ENCODE measurements at places on chromosomes 3 and 15. TPM values are rescaled to one million over a fixed set of nuclear protein-coding genes. Genes with fewer than 3 reads are reported as not detected.

GRCh38 chr3:10373686-10374261 is 52.9 kb upstream of the SEC13 start:
- peak; percentile 52 for DNase-seq

- DNase-seq, result peak; percentile 71
Observed at GRCh38 chr3:120908030-120908794, at the start of gene STXBP5L. Gene STXBP5L (plus strand): TSS chr3:120908205. CDS start chr3:120909579, 1,374 bp downstream.

The ZNF774 gene
- 0.07 TPM for total RNA-seq

GRCh38 chr3:21542656-21543379 is 208.2 kb downstream of the ZNF385D start:
- no peak for DNase-seq

The CYP1A2 gene
- 0.23 TPM for total RNA-seq

The LRRC2 gene
- 0.10 TPM for total RNA-seq

DNA sequence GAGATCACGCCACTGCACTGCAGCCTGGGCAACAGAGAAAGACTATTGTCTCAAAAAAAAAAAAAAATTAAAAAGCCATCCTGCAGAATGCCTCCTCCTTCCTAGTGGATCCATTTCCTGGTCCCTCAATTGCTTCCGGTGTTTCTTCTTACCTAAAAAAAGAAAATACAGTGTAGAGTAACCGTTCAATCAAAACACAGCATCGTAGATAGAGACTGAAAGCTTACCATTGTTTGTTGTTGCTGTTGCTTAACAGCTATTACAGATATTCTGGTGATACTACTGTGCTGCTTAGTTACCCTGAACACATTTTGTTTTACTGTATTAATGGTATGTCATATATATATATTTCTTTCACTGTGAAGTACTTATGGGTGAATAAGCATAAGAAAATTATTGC is 105.5 kb upstream of the LRRFIP2 start:
- no peak for DNase-seq

DNA sequence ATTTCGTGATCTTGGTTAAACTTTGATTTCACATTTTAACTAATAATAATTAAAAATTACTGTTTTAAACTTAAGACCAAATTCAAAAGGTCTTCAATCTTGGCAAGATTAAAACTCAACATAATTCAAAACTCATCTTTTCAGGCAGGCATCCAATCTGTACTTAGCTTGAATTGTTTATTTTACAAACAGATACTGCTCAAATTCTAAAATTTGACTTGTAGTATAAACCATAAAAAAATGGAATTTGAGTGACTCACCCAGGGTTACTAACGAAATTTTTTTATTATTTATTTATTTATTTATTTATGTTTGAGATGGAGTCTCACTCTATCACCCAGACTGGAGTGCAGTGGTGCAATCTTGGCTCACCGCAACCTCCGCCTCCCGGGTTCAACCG is 64.4 kb downstream of the GAP43 start:
- no peak for DNase-seq

DNA sequence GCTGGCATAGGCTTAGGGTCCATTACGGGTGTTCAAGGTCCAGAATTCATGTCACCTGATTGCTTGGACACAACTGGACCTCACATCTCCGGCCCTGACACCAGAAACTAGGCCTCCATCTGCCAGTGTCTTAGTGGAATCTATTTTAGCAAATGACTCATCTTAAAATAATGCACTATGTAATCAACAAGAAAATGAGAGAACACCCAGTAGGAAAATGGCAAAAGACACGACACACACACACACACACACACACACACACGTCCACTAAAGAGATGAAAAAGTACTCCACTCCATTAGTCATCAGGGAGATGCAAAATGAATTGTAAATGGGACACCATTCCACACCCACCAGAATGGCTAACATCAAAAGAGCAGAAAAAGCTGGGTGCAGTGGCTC is 11.2 kb downstream of the APBA2 start:
- peak; percentile 54 for DNase-seq

- no peak for DNase-seq
Observed at GRCh38 chr3:157154563-157155330, 5.2 kb downstream of the CCNL1 start.

The HEXA gene
- 153 TPM for total RNA-seq

DNA sequence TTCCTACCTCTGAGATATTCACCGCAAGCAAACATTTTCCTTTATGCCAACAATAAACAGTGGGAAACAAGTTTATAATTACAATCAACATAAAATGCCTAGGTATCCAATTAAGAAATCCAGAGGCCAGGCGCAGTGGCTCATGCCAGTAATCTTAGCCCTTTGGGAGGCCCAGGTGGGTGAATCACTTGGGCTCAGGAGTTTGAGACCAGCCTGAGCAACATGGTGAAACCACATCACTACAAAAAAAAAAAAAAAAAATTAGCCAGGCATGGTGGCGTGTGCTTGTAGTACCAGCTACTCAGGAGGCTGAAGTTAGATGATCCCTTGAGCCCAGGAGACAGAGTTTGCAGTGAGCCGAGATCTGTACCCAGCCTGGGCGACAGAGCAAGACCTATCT is 17.3 kb downstream of the TBC1D2B start:
- no peak for DNase-seq

DNA sequence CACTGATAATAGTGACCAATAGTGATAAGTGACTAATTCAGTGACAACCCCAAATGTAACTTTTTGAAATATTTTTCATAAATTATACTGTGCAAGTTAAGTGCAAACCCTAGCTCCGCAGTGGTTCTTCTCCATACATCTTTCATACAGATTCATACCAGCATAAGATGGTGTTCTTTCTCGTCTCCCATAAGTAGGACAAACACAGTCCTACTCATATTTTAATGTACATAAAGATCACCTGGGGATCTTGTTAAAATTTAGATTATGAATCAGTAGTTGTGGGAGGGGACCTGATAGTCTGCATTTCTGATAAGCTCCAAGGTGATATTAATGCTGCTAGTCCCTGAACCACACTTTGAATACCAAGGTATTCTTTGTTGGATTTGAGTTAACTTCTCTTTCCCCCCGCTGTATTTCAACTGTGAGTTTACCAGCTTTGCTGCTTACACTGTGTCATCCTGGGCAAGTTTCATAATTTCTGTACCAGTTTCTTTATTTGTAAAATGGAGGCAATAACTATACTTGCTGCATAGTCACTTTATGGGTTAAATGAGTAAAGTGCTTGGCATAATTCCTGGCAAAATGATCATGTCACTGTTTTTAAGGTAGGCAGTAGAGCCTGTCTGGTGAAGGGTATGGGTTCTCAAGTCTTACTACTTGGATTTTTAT is 34.7 kb upstream of the C3orf38 start:
- DNase-seq, result no peak

The CPN2 gene
- not detected for total RNA-seq

The LRTM1 gene
- total RNA-seq, result not detected

- DNase-seq, result no peak
Observed at GRCh38 chr3:72786668-72787067, 61.6 kb downstream of the SHQ1 start.

The PIGX gene
- 47.7 TPM for total RNA-seq

DNA sequence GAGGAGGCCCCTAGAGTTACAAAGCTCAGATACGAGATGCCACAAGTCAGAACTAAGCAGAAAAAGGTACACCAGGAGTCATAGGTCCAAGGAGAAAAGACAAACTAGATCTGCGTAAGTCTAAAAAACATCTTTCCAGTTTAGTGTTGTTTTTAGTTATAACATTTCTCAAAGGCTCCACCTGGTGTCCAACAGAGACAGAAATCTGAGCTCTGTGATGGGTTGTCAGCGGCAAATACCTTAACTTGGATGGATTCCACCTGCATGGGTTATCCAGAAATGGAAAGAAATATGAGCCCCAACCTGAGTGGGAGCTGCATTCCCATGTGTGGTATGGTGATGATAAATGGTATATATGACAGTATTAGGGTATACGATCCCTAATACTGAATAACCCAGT is 238.6 kb upstream of the CHRM5 start:
- DNase-seq, result no peak

- no peak for DNase-seq
Observed at GRCh38 chr3:58722561-58722960, 56.0 kb upstream of the FAM3D start.

DNA sequence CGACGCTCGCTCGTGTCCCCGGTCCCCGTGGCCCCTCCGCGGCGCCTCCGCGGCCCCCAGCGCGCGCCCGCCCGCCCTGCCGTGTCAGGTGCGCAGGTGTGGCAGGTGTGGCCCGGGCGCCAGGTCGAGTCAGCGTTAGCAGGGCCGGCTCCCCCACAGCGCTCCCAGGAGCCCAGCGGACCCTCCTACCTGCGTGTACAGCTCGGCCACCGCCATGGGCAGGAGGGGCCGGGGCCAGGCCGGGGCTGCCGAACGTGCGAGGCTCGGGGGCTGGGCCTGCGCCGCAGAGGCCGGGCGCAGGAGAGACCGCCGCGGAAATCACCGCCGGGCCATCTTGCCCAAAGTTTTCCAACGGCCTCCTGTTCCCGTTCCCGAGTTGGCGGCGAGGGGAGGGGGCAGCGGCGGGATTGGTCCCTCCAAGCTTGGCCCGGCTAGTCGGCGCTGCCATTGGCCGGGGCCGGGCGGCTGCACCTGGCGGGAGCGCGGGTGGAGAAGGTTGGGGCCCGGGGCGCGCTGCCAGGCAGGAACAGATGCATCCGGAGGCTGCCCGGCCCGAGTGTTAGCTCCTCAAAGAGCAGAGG is at the start of gene MYO5C:
Gene MYO5C (minus strand): TSS at position 384 of the 581 bp plus-strand sequence. CDS start 168 bp downstream, at position 216.
- peak; percentile 59 for DNase-seq

The UROC1 gene
- not detected for total RNA-seq

The TRAT1 gene
- total RNA-seq, result not detected

Measured in MG63 (cell line).